Iris pigment epithelial cell (primary cell): ENCODE measurements at places on chromosomes 4 and X.

- DNase-seq, result no peak
Observed at GRCh38 chrX:14125462-14125861, 95.8 kb upstream of the GEMIN8 start.

GRCh38 chr4:185997296-185997695 is 71.7 kb upstream of the TLR3 start:
- no peak for DNase-seq

GRCh38 chr4:100042711-100043110 is 92.6 kb upstream of the H2AZ1 start:
- peak; percentile 85 for DNase-seq

- DNase-seq, result peak; percentile 10
Observed at GRCh38 chrX:130778773-130779172, 124.2 kb downstream of the ENOX2 start.

DNA sequence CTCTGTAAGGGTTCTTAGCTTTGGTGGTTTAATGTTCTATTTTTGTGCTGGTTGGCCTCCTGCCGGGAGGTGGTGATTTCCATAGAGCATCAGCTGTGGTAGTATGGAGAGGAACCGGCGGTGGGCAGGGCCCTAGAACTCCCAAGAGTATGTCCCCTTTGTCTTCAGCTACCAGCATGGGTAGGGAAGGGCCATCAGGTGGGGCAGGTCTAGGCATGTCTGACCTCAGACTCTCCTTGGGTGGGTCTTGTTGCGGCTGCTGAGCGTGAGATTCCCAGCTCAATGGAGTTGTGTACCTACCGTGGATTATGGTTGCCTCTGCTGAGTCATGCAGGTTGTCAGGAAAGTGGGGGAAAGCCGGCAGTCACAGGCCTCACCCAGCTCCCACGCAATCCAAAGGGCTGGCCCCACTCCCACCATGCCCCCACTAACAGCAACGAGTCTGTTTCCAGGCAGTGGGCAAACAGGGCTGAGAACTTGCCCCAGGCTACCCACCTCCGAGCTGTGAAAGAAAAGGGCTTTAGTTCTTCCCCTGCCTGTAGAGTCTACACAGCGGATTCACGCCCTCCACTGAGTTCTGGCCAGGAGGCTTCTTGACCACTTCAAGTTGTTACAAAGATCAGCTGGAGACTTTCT is 235.9 kb downstream of the RPA4 start:
- DNase-seq, result no peak

DNA sequence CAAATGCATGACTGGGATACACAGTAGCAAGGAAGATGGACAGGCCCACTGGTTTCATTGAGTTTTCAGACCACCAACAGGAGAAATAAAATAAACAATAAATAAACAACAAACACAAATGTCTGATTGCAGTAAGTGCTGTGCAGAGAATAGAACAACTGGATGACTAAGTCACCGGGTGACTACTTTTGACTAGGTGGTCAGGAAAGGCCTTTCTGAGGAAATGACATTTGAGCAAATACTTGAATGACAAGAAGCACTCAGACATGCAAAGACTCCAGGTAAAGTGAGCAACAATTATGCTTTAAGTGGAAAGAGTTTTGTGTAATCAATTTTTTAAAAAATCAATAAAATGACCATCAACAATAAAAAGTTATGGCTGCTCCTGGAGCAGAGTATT is 137.7 kb downstream of the BTC start:
- no peak for DNase-seq

DNA sequence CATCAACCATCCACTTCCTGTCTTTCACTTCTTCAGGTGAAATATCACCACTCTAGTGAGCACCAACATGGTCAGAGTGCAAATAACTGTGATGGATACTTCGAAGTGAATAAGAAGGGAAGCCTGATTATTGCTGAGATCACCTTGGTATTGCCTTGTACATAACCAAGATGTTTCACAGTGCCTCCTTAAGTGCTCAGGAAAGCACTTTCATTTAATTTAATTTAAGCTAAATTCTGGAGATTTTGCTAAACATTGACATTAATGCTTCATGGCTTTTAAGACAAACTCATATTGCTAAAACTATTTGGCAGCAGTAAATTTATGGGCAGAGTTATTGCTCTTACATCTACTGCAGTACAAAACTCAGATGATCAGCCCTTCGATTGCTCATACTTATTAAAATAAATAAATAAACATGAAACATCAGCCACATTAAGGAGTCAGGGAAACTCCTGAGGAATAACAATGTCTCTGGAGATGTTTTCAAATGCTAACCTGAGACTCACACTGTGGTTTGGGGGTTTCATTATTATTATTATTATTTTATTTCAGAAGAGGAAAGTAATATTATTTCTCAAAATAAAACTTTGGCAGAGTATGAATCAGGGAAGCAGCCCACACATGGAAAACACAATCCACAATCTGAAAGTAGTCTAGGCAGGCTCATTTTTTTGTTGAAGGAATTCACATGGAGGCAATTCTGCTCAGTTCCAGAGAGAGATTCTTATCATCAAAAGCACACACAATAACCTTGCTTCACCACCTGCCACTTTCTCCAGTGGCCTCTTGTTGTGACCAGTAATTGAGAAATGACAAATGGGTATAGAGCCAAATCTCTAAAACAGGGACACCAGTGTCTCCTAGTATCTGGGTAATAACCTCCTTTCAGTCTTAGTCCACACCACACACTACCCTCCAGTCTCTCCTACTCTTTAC is 344.2 kb downstream of the MAPK10 start:
- DNase-seq, result no peak

DNA sequence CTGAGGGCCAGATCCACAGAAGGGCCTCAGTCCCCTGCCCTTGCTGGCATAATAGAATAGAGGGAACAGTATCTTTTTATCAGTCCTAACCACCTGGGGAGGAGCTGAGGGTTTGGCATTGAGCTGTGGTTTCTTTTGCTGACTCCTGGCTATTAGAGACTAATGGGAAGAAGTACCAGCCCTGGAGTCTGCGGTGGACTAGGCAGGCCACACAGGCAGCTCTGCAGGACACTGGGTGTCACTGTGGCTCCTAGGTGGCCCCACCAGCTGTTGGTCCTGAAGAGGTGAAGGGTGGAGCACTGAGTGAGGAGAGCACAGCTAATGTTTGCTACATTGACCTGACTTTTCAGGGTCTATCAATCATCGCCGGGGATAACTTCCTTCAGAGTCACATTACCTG is 52.8 kb upstream of the GPC4 start:
- no peak for DNase-seq

GRCh38 chr4:40552536-40552935 is 77.1 kb downstream of the RBM47 start:
- DNase-seq, result peak; percentile 7

GRCh38 chr4:168877511-168878491 is 132.3 kb downstream of the CBR4 start:
- no peak for DNase-seq

GRCh38 chr4:172596206-172596605 is 572.4 kb upstream of the GALNT7 start:
- DNase-seq, result no peak
